Uterus (tissue), 4 donors: ENCODE measurements at places on chromosomes 13 and 19. TPM values are rescaled to one million over a fixed set of nuclear protein-coding genes. Genes with fewer than 3 reads are reported as not detected.

DNA sequence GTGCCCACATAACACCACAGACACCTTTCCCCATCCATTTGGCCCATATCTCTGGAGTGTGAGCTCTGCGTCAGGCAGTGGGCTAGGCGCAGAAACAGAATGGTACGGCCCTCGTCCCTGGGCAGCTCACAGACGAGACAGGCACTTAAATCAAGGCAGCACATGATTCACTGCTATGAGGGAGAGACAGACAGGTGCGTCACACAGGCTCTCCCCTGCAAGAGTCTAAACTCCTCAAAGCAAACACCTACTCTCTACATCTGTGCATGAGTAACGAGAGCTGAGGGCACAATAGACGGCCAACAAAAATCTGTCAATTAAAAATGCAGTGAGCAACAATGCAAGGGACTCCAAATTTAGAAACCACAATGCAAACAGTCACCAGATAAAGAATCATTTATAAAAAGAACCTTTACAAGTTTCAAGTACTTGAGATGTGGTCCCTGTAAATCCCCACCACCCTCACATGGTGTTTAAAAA is 348.9 kb downstream of the UQCRFS1 start:
- H3K4me1 ChIP-seq = no peaks in the 10 kb centered on the region
- no peaks in the 10 kb centered on the region for H3K36me3 ChIP-seq
- H3K4me3 ChIP-seq = no peak overlapping the region
- peak; percentile 20 for DNase-seq
- H3K27me3 ChIP-seq = no peaks in the 10 kb centered on the region
- H3K27ac ChIP-seq = peak overlapping the region; percentile 44

- no peak for DNase-seq
- no peak overlapping the region for H3K27ac ChIP-seq
- no peak overlapping the region for H3K4me3 ChIP-seq
- H3K27me3 ChIP-seq = no peaks in the 10 kb centered on the region
Observed at GRCh38 chr13:49086722-49087121, 111.0 kb downstream of the FNDC3A start.

The PHLDB3 gene
- 27.1 TPM for total RNA-seq

- H3K4me1 ChIP-seq = no peaks in the 10 kb centered on the region
- H3K36me3 ChIP-seq = no peaks in the 10 kb centered on the region
- H3K27me3 ChIP-seq = no peaks in the 10 kb centered on the region
- no peak overlapping the region for H3K4me3 ChIP-seq
- H3K27ac ChIP-seq = no peak overlapping the region
- no peak for DNase-seq
Observed at GRCh38 chr13:95745289-95745688, 68.3 kb downstream of the DNAJC3 start.

DNA sequence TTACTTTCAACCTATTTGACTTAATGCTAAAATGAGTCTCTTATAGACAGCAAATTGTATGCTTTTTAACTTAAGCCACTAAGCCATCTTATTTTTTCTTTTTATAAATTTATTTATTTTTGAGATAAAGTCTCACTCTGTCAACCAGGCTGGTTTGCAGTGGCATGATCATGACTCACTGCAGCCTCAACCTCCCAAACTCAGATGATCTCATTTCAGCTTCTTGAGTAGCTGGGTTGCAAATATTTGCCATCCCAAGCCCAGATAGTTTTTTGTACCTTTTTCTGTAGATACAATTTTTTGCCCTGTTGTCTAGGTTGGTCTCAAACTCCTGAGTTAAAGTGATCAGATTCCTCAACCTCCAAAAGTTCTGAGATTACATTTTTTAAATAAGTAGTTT is 27.1 kb downstream of the ZNF714 start:
- H3K4me3 ChIP-seq = no peak overlapping the region
- no peaks in the 10 kb centered on the region for H3K27me3 ChIP-seq
- no peak for DNase-seq
- no peaks in the 10 kb centered on the region for H3K36me3 ChIP-seq

DNA sequence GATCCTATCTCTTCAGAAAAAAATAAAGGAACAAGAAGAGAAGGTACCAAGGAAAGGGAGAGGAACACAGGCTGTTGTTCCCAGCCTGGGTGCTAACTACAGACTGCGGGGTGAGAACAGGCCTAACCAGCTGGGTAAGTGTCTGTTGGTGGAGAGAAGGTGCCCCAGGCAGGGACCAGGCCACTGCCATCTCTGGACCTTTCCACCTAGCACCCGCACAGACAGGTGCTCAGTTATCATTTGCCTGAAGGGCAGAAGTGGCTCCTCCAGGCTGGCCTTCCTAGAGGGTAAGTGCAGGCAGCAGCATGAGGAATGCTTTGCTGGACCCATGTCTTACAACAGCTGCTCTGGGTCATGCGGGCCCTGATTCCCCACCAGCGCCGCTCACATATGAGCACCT is 10.1 kb downstream of the DNMT1 start:
- H3K4me1 ChIP-seq = no peaks in the 10 kb centered on the region
- H3K27ac ChIP-seq = no peak overlapping the region
- no peaks in the 10 kb centered on the region for H3K36me3 ChIP-seq

The ALG11 gene
- 16.9 TPM for total RNA-seq

- H3K27ac ChIP-seq = no peak overlapping the region
- H3K36me3 ChIP-seq = no peaks in the 10 kb centered on the region
- H3K4me1 ChIP-seq = peaks cover 5% of the 10 kb centered on the region
- no peak overlapping the region for H3K4me3 ChIP-seq
- no peak for DNase-seq
Observed at GRCh38 chr13:46345866-46346265, 41.2 kb downstream of the RUBCNL start.

The SUGT1 gene
- 102 TPM for total RNA-seq

The ZNF763 gene
- total RNA-seq = 2.4 TPM

The ZNF558 gene
- total RNA-seq = 45.1 TPM

GRCh38 chr13:69556540-69557196 is 551.0 kb upstream of the ATXN8OS start:
- H3K27ac ChIP-seq = no peak overlapping the region
- DNase-seq = no peak
- no peaks in the 10 kb centered on the region for H3K4me1 ChIP-seq
- no peaks in the 10 kb centered on the region for H3K36me3 ChIP-seq

The SYCN gene
- total RNA-seq = not detected

The ZNF66 gene
- total RNA-seq = 13.1 TPM

The RASIP1 gene
- total RNA-seq = 105 TPM

The GDF15 gene
- total RNA-seq = 0.88 TPM

DNA sequence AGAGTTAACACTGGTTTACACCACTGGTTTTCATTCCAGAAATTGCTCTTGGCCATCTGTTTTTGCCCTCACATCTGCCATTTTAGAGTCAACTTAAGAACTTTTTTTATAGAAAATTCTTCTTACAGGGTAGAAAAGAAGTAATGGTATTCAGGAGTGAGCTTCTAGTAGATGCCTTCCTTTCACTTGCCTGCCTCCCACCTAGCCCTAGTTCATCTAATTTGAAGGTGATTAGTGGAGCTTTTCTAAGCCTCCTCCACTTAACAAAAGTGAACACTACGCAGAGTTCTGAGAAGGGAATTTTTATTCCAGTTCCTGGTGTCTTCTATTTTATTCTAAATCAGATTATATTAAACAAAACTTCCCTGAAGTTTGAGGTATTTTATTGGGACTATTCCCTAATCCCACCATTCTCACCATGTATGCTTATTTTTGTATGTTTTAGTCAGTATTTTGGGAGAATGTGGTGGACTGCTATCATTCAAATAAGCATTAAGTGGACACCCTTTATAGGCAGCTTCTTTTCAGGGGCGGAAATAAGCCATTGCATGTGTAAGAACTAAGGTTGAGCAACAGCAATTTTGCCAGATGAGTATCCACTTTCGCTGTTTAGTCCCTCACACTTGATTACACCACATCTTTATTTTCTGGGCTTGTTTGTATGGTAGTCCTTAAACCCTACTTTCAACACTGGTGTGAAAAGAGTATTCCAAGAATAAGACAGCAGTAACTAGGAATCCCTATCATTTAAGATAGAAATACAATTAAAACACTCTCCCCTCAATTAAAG is 156.9 kb downstream of the ENOX1 start:
- no peaks in the 10 kb centered on the region for H3K27me3 ChIP-seq
- no peaks in the 10 kb centered on the region for H3K4me1 ChIP-seq
- no peak overlapping the region for H3K4me3 ChIP-seq
- no peaks in the 10 kb centered on the region for H3K36me3 ChIP-seq
- DNase-seq = no peak
- no peak overlapping the region for H3K27ac ChIP-seq

DNA sequence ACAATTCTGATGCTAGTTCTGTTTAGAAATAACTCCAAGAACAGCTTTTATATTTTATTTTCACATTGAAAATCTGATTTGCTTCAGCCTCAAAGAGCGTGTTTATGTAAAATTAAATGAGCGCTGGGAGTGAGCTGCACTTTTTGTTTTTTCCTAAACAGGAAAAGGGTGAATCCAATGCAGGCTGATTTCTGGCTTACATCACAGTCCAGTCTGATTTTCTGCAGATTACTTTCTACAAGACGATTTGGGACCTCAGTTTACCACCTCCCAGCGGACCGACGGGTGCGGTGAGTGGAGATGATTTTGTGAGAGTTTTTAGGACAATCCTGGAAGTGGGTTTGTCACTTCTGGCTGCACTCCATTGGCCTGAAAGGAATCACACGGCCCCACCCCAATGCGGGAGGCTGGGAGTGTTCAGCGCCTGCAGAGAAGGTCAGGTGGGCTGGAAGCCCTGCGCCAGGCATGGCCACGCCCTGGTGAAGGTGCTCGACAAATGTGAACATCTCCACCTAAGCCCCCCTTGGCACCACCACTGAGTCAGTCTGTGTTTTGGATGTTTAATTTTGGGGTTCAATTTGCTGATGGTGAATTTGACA is 90.1 kb downstream of the ANKRD10 start:
- no peaks in the 10 kb centered on the region for H3K27me3 ChIP-seq
- no peaks in the 10 kb centered on the region for H3K4me1 ChIP-seq
- no peaks in the 10 kb centered on the region for H3K36me3 ChIP-seq
- H3K4me3 ChIP-seq = no peak overlapping the region
- H3K27ac ChIP-seq = peak overlapping the region; percentile 22
- no peak for DNase-seq

The MTRF1 gene
- 24.1 TPM for total RNA-seq

- DNase-seq = no peak
- H3K27me3 ChIP-seq = no peaks in the 10 kb centered on the region
- H3K4me1 ChIP-seq = no peaks in the 10 kb centered on the region
Observed at GRCh38 chr13:111219280-111219679, 101.2 kb upstream of the TEX29 start.

The PNMA8B gene
- total RNA-seq = 7.9 TPM

GRCh38 chr19:43804432-43804831 is 2.2 kb upstream of the LYPD5 start:
- H3K4me1 ChIP-seq = no peaks in the 10 kb centered on the region
- no peaks in the 10 kb centered on the region for H3K36me3 ChIP-seq
- no peak overlapping the region for H3K4me3 ChIP-seq
- no peak overlapping the region for H3K27ac ChIP-seq
- no peaks in the 10 kb centered on the region for H3K27me3 ChIP-seq
- DNase-seq = no peak

DNA sequence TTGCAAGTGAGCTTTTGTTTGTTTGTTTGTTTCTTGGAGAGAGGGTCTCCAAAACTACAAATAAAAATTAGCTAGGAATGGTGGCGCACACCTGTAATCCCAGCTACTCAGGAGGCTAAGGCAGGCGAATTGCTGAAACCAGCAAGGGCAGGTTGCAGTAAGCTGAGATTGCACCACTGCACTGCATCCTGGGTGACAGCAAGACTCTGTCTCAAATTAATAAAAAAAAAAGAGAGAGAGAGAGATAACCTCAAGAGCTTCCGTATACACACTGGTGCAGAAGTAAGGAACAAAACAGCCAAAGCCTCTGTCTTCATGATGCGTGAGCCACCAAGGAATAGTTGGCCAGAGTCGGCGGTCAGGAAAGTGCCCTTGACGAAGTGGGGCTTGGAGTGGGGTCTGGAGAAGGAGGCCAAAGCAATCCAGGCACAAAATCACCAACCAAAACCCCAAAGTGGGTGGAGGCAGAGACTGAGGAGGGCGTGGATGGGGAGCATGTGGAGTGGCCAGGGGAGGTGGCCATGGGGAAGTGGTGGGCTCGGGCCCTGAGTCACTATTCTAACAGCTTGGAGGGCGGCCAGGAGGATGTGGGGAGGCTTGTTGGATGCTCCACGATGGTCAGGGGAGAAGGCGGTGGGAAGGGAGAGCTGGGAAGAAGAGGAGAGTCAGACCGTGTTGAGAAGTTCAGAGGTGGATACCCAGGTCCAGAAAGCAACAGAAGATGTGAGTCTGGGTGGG is 21.2 kb upstream of the TOMM40 start:
- H3K27me3 ChIP-seq = no peaks in the 10 kb centered on the region
- no peaks in the 10 kb centered on the region for H3K4me1 ChIP-seq
- H3K36me3 ChIP-seq = no peaks in the 10 kb centered on the region
- DNase-seq = no peak
- no peak overlapping the region for H3K4me3 ChIP-seq

The IL17D gene
- total RNA-seq = 2.7 TPM

DNA sequence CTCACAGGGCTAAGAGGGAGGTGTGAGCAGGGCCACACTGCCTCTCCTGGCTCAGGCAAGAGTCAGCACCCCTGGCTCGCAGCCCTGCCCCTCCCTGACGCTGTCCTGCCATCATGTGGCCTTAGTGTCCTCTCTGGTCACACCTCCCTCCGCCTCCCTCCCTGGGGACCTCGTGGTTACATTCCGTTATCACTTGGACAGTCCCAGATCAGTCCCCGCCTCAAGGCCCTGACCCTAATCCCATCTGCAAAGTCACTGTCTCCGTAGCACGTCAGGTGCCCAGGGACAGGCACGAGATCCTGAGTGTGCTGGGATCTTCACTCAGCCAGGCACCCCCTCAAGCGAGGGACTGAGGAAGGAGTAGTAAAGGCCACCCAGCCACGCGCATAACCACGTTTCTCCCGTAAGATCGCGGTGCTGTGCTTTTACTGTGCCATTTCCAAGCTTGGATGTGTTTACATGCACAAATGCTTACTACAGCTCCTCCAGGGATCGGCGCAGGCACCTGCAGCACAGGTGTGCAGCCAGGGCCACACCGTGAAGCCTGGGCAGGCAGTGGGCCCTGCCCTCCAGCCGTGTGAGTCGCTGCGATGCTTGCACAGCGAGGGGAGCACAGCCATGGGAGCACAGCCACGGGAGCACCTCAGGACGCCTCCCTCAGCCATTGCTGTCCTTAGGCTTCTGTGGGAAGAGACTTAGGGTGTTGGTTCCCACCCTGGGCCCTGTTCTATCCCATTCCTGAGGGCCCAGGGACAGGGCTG is 10.7 kb upstream of the TMEM255B start:
- no peak overlapping the region for H3K27ac ChIP-seq
- H3K27me3 ChIP-seq = no peaks in the 10 kb centered on the region
- H3K4me1 ChIP-seq = no peaks in the 10 kb centered on the region
- DNase-seq = no peak
- no peaks in the 10 kb centered on the region for H3K36me3 ChIP-seq

The FAM83E gene
- total RNA-seq = 1.8 TPM

- DNase-seq = peak; percentile 88
- peak overlapping the region; percentile 56 for H3K4me3 ChIP-seq
- H3K27me3 ChIP-seq = no peaks in the 10 kb centered on the region
- no peaks in the 10 kb centered on the region for H3K4me1 ChIP-seq
Observed at GRCh38 chr19:2578901-2579677, 103.2 kb downstream of the GADD45B start.

- H3K27me3 ChIP-seq = no peaks in the 10 kb centered on the region
- H3K4me3 ChIP-seq = no peak overlapping the region
- H3K36me3 ChIP-seq = no peaks in the 10 kb centered on the region
- H3K4me1 ChIP-seq = no peaks in the 10 kb centered on the region
- DNase-seq = no peak
Observed at GRCh38 chr13:72384879-72385278, 342.6 kb downstream of the MZT1 start.

The MYH14 gene
- 22.1 TPM for total RNA-seq
